Progenitor cell of endocrine pancreas (in vitro differentiated cells): ENCODE measurements at places on chromosomes 3 and 15. TPM values are rescaled to one million over a fixed set of nuclear protein-coding genes. Genes with fewer than 3 reads are reported as not detected.

TLR9 gene
- total RNA-seq = not detected in 2 replicates

GRCh38 chr3:33229066-33229465 lies 10.5 kb upstream of the SUSD5 start:
- H3K4me1 ChIP-seq = peaks cover 10% of the 10 kb centered on the region
- H3K4me3 ChIP-seq = no peak overlapping the region
- no peak for DNase-seq
- no peaks in the 10 kb centered on the region for H3K36me3 ChIP-seq
- H3K27me3 ChIP-seq = peaks cover 36% of the 10 kb centered on the region

GRCh38 chr15:66830358-66830757 lies 128.3 kb downstream of the SMAD6 start:
- H3K27ac ChIP-seq = peak overlapping the region; percentile 82
- peaks cover 4% of the 10 kb centered on the region for H3K27me3 ChIP-seq
- no peak overlapping the region for H3K4me3 ChIP-seq

GRCh38 chr15:39860200-39860599 lies 59.9 kb downstream of the GPR176 start:
- no peaks in the 10 kb centered on the region for H3K27me3 ChIP-seq
- H3K4me1 ChIP-seq = no peaks in the 10 kb centered on the region
- H3K36me3 ChIP-seq = no peaks in the 10 kb centered on the region
- DNase-seq = no peak
- no peak overlapping the region for H3K27ac ChIP-seq
- H3K4me3 ChIP-seq = no peak overlapping the region

DNA sequence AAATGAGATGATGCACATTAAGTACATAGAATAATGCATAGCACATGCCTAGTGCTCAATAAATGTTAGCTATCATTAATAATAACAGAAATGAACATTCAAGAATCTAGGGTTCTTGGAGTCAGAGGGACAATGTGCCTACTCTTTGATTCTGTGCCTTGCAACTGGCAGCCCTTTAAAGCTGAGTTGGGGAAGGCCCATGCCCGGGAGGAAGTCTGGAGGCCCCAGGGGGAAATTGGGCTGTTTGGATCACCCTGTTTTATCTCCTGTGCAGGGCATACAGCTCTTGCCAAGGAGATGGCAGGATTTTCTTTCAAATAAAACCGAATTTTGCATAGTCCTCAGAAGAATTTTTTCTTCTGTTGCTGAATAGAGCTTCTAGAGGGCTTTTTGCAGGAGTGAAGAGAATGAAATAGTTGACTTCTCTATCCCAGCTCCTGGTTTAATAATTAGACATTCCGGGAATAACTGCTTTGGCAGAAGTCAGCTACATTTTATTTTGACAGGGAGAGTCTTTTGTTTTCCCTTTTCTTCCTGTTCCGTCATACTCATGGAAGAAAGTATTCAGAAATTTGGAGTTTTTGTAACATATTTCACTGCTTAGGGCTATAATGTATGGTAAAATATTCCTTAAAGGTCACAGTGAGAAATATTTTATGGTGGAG lies 18.0 kb upstream of the KCNAB1 start:
- peaks cover 1% of the 10 kb centered on the region for H3K36me3 ChIP-seq
- no peaks in the 10 kb centered on the region for H3K27me3 ChIP-seq
- no peak overlapping the region for H3K4me3 ChIP-seq
- peaks cover 5% of the 10 kb centered on the region for H3K4me1 ChIP-seq
- no peak for DNase-seq

DNA sequence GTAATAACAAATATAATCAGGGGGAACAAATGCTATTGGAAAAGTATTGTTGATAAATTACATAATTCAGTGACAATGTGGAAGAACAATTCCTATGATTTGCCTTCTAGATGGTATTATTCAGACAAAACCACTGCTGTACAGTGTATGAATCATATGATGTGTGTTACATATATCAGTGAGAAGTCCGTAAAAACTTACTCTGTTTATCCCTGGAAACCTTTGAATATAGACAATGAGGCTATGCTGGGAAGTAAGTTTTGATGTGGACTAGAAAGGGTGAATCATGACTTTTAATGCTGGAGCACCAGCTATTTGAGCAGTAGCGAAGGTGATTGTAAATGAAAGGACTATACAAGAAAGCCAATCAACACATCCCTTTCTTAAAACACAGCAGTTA lies 17.9 kb downstream of the C3orf38 start:
- no peaks in the 10 kb centered on the region for H3K4me1 ChIP-seq
- peaks cover 8% of the 10 kb centered on the region for H3K36me3 ChIP-seq
- no peak overlapping the region for H3K27ac ChIP-seq
- no peak for DNase-seq

DNA sequence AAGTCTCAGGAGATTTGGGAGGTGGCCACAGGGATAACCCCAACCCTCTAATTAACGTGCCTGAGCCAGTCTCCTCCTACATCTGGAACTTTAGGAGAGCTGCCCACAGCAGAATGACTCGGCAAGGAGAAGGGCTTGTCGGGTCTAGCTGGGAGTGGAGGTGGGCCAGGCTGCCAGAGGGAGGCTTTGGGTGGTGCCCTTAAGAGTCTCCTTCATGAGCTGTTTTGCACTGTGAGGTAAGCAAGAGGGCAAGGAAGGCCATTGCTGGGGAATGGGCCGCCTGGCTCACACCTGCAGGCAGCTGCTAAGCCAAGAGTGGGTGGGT lies 3.6 kb upstream of the TNK2 start:
- DNase-seq = no peak
- H3K4me3 ChIP-seq = no peak overlapping the region
- peaks cover 9% of the 10 kb centered on the region for H3K27me3 ChIP-seq
- no peaks in the 10 kb centered on the region for H3K36me3 ChIP-seq
- H3K27ac ChIP-seq = peak overlapping the region; percentile 67
- H3K4me1 ChIP-seq = peaks cover 17% of the 10 kb centered on the region

DNA sequence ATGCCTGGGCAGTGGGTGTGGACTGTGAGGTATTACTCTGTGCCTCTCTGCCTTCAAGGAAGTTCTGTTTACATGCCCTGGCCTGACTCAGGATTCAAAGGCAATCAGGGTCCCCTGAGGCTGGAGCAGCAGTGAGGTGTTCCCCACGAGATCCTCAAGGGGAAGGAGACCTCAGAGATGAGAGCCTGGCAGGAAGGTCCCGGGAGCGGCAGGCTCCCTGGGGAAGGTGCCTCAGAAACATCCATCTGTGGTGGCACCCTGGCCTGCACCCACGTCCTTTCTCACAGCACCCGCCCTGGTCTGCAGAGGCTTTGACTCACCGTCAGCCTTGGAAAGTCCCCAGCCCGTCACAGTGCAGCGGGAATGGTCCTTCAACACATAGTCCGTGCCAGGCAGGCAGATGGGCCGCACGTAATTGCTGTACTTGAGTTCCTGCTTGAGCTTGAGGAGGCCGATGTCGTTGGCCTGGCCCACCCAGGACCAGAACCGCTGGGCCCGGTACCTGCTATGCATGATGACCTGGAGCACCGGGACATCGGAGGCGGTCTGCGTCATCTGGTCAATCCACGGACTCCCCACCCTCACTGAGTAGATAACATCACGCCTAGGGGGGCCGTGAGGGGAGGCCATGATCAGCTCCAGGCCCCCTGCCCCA lies 3.6 kb downstream of the PRSS50 start:
- H3K4me3 ChIP-seq = no peak overlapping the region
- DNase-seq = no peak
- H3K27ac ChIP-seq = no peak overlapping the region
- H3K4me1 ChIP-seq = no peaks in the 10 kb centered on the region

GRCh38 chr15:76337696-76338485 lies 1.3 kb downstream of the ISL2 start:
- peak; percentile 26 for DNase-seq
- H3K4me3 ChIP-seq = peak overlapping the region; percentile 67
- peaks cover 87% of the 10 kb centered on the region for H3K27me3 ChIP-seq
- peaks cover 28% of the 10 kb centered on the region for H3K4me1 ChIP-seq

- H3K4me3 ChIP-seq = no peak overlapping the region
- H3K36me3 ChIP-seq = peaks cover 2% of the 10 kb centered on the region
- H3K27me3 ChIP-seq = no peaks in the 10 kb centered on the region
- no peaks in the 10 kb centered on the region for H3K4me1 ChIP-seq
Observed at GRCh38 chr15:94297558-94297957, 66.2 kb downstream of the MCTP2 start.

DNA sequence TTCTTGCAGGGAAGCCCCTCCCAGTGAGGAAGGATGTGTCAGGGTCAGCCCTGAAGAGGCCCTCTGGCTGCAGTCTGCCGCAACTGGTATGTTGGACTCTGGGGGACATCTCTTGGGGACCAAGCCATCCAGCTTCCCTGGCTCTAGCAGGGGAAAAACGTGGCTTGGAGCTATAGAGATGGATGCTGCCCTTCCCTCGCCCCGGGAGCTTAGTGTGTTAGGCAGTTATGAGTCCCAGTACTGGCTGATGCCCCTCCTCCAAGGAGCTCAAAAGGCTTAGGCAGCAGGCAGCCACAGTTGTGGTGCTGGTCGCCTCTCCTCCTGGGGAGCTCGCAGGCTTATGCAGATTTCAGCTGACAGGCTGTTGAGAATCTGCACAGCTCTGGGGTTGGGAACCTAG lies 353.1 kb upstream of the GBE1 start:
- no peaks in the 10 kb centered on the region for H3K27me3 ChIP-seq
- no peaks in the 10 kb centered on the region for H3K4me1 ChIP-seq
- no peak overlapping the region for H3K27ac ChIP-seq
